ENCODE measurements at places on chromosomes 7 and 10. TPM values are rescaled to one million over a fixed set of nuclear protein-coding genes. Genes with fewer than 3 reads are reported as not detected.

Gene GSTO2
- 1.9 TPM for polyA plus RNA-seq

DNA sequence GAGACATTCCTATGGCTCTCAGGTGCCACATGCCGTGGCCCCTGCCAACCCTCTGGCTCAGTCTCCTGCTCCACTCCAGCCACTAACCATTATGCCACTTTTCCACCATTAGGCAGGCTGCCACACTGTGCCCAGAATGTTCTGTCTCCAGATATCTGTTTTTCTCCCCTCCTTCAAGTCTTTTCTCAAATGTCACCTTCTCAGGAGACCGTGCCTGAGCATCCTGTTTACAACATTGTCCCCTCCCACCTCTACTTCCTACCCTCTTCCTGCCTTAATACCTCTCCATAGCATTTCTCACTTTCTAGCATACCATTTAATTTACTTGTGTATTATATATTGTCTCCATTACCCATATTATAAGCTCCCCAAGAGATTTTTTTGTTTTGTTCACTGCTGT lies 162.5 kb upstream of the LYZL2 start:
- no peak for DNase-seq

DNA sequence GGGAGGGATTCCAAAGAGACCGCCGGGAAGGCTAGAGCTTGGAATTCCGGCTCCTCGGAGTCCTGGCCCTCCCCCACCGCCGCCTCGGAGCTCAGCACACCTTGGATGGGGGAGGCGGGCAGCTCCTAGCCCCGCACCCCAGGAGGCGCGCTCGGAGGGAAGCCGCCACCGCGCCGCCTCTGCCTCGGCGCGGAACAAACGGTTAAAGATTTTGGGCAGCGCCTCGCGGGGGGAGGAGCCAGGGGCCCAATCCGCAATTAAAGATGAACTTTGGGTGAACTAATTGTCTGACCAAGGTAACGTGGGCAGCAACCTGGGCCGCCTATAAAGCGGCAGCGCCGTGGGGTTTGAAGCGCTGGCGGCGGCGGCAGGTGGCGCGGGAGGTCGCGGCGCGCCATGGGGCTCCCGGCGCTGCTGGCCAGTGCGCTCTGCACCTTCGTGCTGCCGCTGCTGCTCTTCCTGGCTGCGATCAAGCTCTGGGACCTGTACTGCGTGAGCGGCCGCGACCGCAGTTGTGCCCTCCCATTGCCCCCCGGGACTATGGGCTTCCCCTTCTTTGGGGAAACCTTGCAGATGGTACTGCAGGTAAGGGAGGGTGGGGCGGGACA lies at the start of gene CYP26A1:
CYP26A1 (plus strand) TSS at position 355 of the 608 bp plus-strand sequence; CDS start at position 397, 42 bp downstream.
- peak; percentile 60 for DNase-seq

DNA sequence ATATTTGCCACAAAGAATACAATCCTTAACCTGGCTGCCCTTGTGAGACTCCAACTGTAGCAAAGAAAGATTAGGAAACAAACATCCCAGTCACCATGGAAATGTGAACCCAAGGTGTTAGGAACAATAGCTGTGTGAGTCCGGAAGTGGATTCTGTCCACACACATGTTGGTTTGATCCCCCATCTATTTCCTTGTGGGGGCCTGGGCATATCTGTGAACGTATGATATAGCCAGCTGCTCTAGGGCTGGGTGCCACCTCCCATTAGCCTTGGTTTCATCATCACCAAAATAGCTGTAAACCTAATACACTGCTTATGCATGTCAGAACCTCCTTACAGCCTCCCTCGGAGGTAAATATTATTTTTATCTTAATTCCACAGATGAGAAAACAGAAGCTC lies 26.4 kb downstream of the GRK5 start:
- DNase-seq, result no peak

GRCh38 chr7:1108264-1108920 lies 20.5 kb downstream of the GPER1 start:
- DNase-seq, result no peak

DNA sequence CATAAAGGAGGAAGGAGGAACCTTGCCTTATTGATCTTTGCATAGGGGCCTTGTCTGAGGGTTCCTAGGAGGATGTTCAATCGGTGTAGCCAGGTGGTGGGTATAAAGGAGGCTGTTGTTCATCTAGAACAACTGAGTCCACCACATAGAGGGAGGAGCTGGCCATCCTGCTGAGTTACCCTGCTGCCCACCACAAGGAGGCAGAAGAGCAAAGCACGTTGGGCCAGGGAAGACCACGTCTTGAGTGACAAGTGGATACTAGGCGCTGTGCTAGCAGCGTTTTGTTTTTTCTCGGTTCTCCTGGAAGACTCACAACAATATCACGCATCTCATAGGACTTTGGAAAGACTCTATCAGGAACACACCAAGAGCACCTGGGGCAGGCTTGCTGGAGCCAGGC lies 20.0 kb downstream of the FOXI2 start:
- DNase-seq, result no peak

- DNase-seq, result no peak
These were observed 47.5 kb downstream of the GSDME start for GRCh38 chr7:24709585-24710360.

- no peak for DNase-seq
These were observed 57.4 kb downstream of the FGFR2 start for GRCh38 chr10:121540732-121541395.

GRCh38 chr7:118003476-118003875 lies 130.2 kb upstream of the CTTNBP2 start:
- DNase-seq, result no peak

DNA sequence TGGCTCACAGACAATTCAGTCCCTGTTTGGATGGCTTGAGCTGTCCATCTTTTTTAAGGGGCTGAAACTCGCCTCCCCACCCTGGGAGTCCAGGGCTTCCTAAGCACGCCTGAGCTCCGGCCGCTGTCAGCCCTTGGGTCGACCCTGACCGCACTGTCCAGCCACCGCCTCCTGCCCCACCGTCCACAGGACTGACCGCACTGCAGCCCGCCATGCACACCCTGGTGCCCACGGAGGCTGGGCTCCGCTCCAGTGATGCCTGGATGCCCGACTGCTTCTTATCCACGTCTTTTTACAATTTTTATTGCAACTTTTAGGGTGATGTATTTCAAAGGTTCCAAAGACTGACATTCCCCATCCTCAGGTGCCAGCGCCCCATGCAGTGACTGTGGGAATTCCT lies 39.4 kb upstream of the FOXL3 start:
- no peak for DNase-seq

GRCh38 chr10:19704544-19704943 lies 111.7 kb upstream of the PLXDC2 start:
- no peak for DNase-seq

Gene HOXA3
- 5.8 TPM for polyA plus RNA-seq

- no peak for DNase-seq
These were observed 26.0 kb upstream of the HYAL4 start for GRCh38 chr7:123819001-123819400.

DNA sequence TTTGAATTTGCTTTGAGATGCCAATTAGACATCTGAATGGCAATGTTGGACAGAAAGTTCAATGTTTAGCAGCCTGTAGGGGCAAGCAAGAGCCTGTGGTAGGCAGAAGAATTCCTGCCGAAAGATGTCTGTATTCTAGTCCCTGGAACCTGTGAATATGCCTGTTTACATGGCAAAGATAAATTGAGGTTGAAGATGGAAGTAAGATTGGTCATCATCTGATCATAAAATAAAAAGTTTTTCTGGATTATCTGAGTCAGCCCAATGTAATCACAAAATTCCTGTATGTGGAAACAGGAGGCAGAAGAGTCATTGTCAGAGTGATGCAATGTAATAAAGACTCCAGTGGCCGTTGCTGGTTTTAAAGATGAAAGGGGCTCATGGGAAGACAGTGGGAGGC lies 430.5 kb downstream of the MDFIC start:
- DNase-seq, result peak; percentile 29

DNA sequence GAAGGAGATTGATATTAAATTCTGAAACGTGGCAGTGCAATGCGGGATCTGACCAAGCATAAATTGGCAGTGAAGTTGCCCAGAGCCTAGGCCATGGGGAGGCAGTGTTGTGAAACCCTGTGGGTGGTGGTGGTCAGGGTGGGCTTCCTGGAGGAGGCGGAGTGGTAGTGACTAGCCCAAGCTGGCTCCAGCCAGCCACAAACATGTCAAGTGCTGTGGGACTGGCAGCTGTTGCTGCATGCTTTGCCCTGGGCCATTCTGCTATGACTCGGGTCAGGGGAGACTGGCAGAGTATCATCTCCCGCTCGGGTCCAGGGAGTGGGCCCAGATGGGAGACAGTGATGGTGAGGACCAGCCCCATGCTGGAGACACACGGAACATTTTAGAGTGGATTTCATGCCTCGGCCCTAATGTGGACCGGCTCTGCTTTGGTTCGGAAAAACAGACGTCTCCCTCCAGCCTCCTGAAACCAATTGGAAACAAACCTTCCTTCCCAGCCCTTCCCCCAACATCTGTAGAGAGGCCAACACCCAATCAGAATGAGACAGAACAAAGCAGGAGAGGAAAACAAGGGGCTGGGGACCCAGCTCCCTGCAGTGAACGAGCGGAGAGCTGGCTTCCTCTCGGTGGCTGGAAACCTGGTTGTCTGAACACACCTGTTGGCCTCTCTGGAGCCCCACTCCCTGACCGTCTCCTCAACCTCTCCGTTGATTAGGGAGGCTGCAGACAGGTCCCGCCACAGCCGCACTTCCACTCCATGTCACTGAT lies 58.2 kb downstream of the TMEM270 start:
- DNase-seq, result no peak

Gene CYP2C9
- polyA plus RNA-seq, result 0.07 TPM

All from A549 (cell line).